ENCODE measurements at places on chromosomes 2 and 18. TPM values are rescaled to one million over a fixed set of nuclear protein-coding genes. Genes with fewer than 3 reads are reported as not detected.

The GAD1 gene
- total RNA-seq, result not detected

The LDLRAD4 gene
- total RNA-seq, result 26.0 TPM

GRCh38 chr2:60959501-60959900, 58.0 kb upstream of the PEX13 start:
- DNase-seq, result no peak

The SERPINB11 gene
- total RNA-seq, result not detected

- no peak for DNase-seq
Observed at GRCh38 chr2:52884761-52885352, 882.7 kb upstream of the CHAC2 start.

The GAREM2 gene
- 3.6 TPM for total RNA-seq

The VIL1 gene
- total RNA-seq, result not detected

The POTEI gene
- total RNA-seq, result not detected

The ATAD2B gene
- 6.9 TPM for total RNA-seq

- DNase-seq, result no peak
Observed at GRCh38 chr18:57404345-57404744, 30.8 kb upstream of the ONECUT2 start.

DNA sequence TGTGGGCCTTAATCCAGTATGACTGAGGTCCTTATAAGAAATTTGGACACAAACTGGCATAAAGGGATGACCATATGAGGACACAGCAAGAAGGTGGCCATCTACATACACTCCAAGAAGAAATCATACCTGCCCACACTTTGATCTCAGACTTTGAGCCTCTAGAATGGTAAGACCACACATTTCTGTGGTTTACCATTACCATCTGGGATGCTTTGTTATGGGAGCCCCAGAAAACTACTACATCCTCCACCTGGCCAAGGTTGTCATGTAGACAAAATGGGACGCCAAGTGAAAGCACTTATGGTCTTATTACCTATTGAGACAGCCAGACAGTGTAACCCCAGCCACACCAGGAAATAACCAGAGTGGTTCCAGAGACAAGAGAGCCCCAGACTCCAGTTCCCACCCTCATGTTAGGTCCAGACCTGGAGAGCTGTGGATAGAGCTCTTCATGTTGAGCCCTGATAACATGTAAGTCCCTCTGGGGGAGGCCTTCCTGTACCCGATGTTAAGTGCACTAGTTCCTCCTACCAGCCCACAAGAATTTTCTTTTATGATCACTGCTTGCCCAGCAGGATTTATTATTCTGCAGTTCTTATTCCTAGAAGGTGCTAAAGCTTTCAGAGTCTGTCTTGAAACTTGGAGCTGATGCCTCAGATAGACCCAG, 4.6 kb upstream of the ADD2 start:
- DNase-seq, result no peak

The ADAM23 gene
- 68.8 TPM for total RNA-seq

GRCh38 chr2:96800061-96801004, 15.7 kb upstream of the CNNM3 start:
- no peak for DNase-seq

DNA sequence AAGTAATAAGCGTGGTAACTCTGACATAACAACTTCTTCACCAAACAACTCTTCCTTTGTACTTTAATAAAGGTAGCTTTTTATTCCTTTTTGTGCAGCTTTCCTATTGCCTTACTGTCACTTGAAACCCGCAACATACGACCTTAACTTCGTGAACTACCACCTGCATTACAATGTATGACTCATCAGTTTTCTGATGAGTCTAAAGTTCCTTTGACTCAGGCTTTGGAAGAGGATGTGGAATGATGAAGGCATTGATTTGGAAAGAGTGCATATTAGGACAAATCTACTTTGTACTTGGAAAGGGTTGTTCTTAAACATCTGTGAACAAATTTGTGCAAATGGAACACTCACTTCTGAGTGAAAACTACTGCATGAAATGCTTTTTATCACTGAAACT, 1012.1 kb downstream of the TMEM182 start:
- no peak for DNase-seq

DNA sequence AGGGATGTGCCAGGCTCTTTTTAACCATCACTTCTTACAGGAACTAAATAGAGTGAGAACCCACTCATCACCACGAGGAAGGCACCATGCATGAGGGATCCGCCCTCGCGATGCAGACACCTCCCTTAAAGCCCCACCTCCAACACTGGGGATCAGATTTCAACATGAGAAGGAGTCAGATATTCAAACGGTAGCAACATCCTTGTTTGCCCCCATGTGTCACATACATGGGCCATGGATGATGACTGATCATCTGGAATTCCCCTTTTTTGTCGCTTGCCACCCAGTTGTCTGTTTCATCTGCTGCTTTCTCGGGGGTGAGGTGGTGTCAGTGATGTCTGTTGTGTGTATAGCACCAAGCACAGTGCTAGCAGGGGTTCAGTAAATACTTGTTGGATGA, 57.9 kb downstream of the NCK2 start:
- DNase-seq, result no peak

DNA sequence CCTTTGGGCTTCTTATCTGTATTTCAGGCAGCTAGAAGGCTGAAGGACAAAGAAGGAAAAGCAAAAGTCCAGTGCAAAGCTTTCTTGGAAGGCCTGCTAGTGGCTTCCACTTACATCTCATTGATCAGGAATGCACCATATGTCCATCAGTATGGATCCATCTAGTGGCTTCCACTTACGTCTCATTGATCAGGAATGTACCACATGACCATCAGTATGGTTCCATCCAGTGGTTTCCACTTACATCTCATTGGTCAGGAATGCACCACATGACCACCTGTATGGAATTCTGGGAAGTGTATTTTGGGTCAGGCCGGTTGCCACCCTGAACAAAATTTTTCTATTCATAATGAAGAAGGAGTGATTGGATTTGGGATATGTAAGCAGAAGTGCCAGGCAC, 70.6 kb downstream of the LYPD6 start:
- no peak for DNase-seq

DNA sequence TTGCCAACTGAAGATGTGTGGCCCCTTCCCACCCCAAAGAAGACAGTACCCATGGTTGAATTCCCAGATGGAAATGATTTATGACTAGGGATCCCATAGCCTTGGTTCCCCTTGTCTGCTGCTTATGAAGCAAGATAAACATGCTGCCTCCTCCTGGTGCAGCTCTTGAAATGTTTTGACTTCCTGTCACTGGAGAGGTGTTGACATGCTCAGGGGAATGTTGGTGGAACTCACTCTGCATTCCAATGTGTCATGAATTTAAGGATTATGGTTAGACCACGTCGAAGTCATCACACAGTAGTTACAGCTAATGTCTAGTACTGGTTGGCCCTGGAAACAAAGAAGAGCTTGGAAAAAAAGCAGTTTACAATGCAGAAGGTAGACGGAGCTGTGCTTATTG, 69.0 kb upstream of the FAM110C start:
- no peak for DNase-seq

DNA sequence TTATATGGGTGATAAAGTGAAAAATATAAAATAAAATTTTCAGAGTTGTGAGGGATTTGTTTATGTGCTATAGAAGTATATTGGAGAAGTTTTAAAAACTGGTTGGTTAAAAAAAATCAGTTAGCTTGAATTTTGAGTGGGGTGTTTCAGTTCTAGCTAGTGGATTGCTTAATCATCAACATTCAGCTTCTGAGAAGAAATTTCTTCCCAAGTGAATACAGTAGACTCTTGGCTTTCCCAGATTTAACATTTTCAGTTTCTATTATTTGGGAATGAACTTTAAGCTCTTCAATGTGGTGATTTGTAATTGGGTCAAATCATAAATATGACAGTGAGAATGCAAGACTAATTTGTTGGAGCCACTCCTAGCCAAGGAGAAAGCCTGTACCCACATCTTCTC, 120.8 kb downstream of the PLCL1 start:
- DNase-seq, result no peak

GRCh38 chr2:221779614-221780067, 207.5 kb upstream of the EPHA4 start:
- DNase-seq, result no peak

The CHST10 gene
- total RNA-seq, result 10.7 TPM

The GPBAR1 gene
- total RNA-seq, result 0.67 TPM

DNA sequence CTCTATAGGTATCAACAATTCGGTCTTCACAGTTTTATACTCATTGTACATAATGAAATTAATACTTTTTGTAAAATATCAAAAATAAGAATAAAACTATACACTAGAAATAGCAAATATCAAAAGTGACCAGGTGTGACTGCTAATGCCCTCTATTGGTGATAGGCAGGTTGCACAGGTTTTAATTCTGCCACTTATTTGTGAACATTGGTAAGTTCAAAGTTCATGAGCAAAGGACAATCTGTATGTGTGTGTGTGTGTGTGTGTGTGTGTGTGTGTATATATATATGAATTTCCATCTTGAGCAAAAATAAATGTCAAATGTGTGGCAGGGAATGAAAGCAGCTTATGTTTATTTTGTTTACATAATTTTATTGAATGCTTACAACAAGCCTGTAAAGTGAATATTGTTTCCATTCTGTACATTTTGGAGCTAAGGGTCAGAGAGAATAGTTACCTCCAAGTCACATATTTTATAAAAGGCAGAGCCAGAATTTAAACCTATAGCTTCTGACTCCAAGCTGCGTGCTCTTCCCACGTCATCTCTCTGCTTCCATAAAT, 537.4 kb downstream of the CPS1 start:
- no peak for DNase-seq
